ENCODE measurements at places on chromosomes 7 and 10. TPM values are rescaled to one million over a fixed set of nuclear protein-coding genes. Genes with fewer than 3 reads are reported as not detected.

DNA sequence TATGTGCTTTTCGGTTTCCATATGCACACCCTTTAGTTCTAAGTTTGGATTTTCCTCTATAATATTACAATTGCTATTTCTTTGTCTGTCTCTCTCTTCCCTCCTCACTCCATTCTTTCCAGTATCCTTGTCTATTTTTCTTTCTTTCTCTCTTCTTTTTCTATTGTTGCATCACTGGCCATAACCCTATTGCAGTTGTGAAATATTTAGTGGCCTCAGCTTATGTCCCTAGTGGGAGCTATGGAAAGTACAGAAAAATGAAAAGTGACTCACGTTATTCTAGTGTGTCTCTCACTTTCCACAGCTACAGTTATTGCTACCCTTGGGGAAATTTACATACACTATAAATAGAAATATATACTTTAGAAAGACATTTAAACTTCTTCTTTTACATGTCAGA, 59.1 kb downstream of the CNTNAP2 start:
- DNase-seq = no peak

DNA sequence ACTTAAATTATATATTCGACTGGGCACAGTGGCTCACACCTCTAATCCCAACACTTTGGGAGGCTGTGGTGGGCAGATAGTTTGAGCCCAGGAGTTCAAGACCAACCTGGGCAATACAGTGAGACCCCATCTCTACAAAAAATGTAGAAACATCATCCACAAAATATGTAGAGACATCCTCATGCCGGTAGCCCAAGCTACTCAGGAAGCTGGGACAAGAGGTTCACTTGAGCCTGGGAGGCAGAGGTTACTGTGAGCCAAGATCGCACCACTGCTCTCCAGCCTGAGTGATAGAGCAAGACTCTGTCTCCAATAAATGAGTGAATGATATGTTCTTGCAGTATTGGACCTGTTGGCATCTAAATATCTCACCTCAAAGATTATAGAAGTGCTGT, 22.6 kb upstream of the TNS3 start:
- DNase-seq = no peak

Gene GRM3
- not detected for total RNA-seq

Gene PAPOLB
- total RNA-seq = 0.08 TPM

Gene OR6V1
- total RNA-seq = not detected

Gene ZNF786
- 10.9 TPM for total RNA-seq

GRCh38 chr7:116534790-116535189, 10.0 kb downstream of the CAV1 start:
- DNase-seq = no peak

DNA sequence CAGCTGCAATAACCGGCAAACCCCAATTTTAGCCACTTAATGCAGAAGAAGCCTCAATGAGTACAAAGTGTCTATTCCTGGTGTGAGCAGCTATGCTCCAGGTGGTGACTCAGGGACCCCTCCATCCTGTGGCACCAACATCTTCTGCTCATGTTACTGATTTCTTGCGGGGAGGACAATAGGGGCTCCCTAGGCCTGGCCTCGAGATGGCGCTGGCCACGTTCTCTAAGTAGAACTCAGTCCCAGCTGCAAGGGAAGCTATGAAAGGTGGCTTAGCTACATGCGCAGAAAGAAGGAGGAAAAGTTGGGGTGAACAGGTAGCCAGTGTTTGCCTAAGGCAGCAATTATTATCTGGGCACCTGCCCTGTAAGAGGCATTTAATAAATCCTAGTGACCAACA, 6.6 kb downstream of the GJD4 start:
- no peak for DNase-seq

Gene GPR26
- total RNA-seq = not detected

Gene CALML5
- total RNA-seq = not detected

Gene ZNF487
- 30.1 TPM for total RNA-seq

DNA sequence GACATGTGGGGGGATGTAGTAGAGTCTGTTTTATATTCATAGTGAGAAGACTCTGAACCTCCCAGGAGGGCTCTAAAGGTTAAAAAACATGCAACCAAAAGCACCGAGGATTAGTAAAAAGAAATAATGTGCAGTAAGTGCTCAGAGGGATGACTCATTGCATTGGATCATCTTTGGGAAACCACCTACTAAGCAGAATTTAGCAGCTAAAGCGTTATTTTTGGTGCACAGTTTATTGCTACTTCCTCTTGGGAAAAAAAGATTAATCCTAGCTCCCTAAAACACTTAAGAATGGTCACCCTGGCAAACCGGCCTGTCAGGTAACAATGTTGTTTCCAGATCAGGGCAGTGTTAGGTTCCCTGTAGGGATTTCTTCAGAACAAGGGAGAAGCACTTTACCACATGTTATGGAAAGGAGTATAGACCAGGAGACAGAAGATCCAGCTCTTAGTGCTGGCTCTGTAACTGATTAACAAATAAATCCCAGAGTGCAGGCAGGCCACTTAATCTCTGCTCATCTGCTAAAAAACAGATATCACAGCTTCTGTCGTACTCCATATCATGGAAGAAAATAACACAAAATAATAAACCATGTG, 44.8 kb upstream of the FAM133B start:
- no peak for DNase-seq

DNA sequence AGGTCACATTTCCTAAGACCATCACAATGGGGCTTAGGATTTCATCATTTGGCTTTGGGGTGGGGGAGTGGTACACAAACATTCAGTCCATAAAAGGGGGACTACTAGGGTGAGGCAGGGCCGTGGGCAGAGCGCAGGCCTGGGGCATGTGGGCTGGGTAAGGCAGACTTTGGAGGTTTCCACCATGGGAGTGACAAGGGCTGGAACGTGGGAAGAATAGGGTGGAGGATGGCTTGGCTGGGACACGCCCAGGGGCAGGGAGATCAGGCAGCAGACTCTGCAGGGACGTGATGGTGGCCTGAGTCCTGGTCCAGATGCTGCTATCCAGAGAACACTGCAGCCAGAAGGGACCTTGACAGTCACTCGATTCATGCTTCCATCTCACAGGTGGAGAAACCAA, 24.7 kb upstream of the CRHR2 start:
- DNase-seq = no peak

GRCh38 chr7:6571160-6571779, 6.0 kb upstream of the ZDHHC4 start:
- no peak for DNase-seq

Gene SPAM1
- not detected for total RNA-seq

Gene SUGCT
- 9.0 TPM for total RNA-seq

Gene UNC5B
- 6.3 TPM for total RNA-seq

Gene H2BK1
- not detected for total RNA-seq

DNA sequence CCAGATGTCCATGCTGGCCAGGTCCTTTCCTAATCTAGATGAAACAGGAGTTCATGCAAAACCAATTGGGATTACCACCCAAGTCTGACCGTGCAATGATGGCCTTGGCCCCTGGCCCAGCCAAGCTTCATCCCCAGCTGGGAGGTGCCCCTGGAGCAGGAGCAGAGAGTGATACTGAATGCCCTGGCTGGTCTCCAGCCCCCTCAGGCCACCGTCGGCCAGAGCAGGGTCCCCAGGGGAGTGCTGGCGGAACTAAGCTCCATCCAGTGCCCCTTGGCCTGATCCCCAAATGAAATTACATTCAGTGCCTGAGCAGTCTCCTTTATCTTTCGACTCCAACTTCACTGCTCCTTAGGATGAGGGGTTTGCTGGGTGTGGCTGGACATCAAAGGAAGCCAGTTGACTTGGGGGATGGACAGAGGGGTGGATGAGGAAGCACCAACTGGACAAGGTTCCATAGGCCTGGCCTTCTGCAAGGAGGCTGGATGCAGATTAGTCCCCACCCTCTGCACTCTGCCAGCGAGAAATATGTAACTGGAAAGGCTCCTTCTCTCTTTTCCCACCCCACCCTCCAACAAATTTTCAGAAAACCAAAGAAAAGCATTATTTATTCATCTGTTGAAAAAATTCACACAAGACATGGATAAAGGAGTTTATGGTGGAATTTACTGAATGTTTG, 275.5 kb downstream of the PLXNA4 start:
- DNase-seq = no peak

DNA sequence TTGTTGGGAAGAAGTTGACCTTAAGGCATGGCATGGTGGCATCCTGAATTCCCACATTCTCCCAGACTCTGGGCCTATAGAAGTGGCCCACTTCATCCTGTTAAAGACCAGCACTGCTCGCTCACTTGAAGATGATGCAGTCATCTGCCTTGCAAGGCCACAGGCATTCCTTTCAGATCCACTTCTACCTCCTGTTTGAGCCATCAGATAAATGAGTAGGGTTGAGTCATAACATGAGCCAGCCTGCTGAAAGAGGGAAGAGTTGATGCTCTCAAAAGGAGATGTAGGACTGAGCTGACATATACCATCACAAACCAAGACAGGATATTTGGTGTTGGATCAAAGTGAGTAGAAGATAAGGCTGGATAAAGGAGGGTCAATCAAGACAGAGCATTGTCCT, 1.5 kb upstream of the EBLN1 start:
- DNase-seq = no peak

GRCh38 chr7:107173691-107174406, 5.0 kb downstream of the HBP1 start:
- no peak for DNase-seq

DNA sequence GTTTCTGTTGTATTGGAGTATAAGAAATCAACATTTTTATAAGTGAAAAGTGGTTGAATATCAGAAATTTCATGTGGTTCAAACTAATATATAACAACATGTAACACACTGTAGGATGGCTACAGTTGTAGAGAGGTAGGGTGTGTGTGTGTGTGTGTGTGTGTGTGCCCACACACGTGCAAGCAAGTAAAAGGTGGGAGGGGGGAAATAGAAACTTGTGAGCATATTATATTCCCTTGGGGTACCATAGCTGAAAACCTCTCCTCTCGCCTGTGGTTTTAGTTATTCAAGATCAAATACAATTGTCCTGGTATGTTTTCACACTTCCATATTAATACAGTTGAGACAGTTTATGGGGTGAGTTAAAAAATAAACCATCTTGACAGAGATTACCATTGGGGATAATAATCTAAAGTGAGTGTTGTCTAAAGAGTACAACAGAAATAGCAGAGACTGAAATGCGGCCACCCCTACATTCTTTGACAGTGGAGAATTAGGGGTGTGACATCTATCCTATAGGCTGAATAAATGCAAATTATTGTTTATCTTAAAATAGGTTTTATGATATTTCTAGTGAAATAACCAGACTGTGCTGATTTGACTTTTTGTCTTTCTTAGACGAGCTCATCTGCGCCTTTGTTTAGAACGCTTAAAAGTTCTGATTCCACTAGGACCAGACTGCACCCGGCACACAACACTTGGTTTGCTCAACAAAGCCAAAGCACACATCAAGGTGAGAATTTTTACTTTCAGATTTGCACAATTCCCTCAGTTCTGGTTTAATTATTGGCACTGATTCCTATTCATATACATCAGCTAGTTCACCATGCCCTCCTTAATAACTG, 25.9 kb downstream of the SMNDC1 start:
- no peak for DNase-seq
